ENCODE measurements at places on chromosomes 4 and X. TPM values are rescaled to one million over a fixed set of nuclear protein-coding genes. Genes with fewer than 3 reads are reported as not detected.

ATP2B3 gene
- not detected for total RNA-seq

TMEM271 gene
- total RNA-seq = not detected

HSFX4 gene
- not detected for total RNA-seq

GABRG1 gene
- total RNA-seq = not detected

UGDH gene
- total RNA-seq = 62.6 TPM

KLB gene
- not detected for total RNA-seq

NWD2 gene
- not detected for total RNA-seq

PRDM8 gene
- total RNA-seq = 0.65 TPM

ENPP6 gene
- not detected for total RNA-seq

PNMA6A gene
- 1.3 TPM for total RNA-seq

NRK gene
- under 0.01 TPM for total RNA-seq

FGFR3 gene
- 0.33 TPM for total RNA-seq

PCDH18 gene
- 1.1 TPM for total RNA-seq

MBNL3 gene
- 0.98 TPM for total RNA-seq

ZNF718 gene
- 6.9 TPM for total RNA-seq

SPANXN4 gene
- not detected for total RNA-seq

GYG2 gene
- under 0.01 TPM for total RNA-seq

PDLIM3 gene
- total RNA-seq = 42.5 TPM

L1CAM gene
- 0.19 TPM for total RNA-seq

CXCL6 gene
- total RNA-seq = 0.10 TPM

PCDH7 gene
- 1.4 TPM for total RNA-seq

SLC16A2 gene
- total RNA-seq = 2.0 TPM

LRBA gene
- 59.1 TPM for total RNA-seq

GIMD1 gene
- total RNA-seq = not detected

SOX3 gene
- not detected for total RNA-seq

SYTL4 gene
- 8.8 TPM for total RNA-seq

FGF5 gene
- total RNA-seq = 0.29 TPM

C4orf54 gene
- total RNA-seq = 0.10 TPM

ESX1 gene
- 0.29 TPM for total RNA-seq

RFC1 gene
- total RNA-seq = 43.8 TPM

DMRTC1B gene
- total RNA-seq = not detected

FOXP3 gene
- 0.33 TPM for total RNA-seq

RHOXF1 gene
- not detected for total RNA-seq

GAB3 gene
- total RNA-seq = 18.0 TPM

ADAMTS3 gene
- total RNA-seq = 1.6 TPM

RBMXL3 gene
- not detected for total RNA-seq

HGFAC gene
- 0.33 TPM for total RNA-seq

EDA gene
- 2.3 TPM for total RNA-seq

TEX13A gene
- not detected for total RNA-seq

ANKRD50 gene
- 65.2 TPM for total RNA-seq

XPNPEP2 gene
- not detected for total RNA-seq

WDR13 gene
- total RNA-seq = 102 TPM

MAGED4 gene
- total RNA-seq = 7.0 TPM

PIN4 gene
- 10.5 TPM for total RNA-seq

FAM236A gene
- not detected for total RNA-seq

HOPX gene
- 20.6 TPM for total RNA-seq

ADAD1 gene
- not detected for total RNA-seq

ANOS1 gene
- total RNA-seq = 4.2 TPM

SMIM10 gene
- 0.65 TPM for total RNA-seq

IL3RA gene
- total RNA-seq = 22.4 TPM

EVC gene
- 19.3 TPM for total RNA-seq
